ENCODE measurements at places on chromosomes 1 and 21. TPM values are rescaled to one million over a fixed set of nuclear protein-coding genes. Genes with fewer than 3 reads are reported as not detected.

The APCS gene
- not detected for total RNA-seq

The EPHB2 gene
- total RNA-seq: 152 TPM

The OR10J1 gene
- total RNA-seq: not detected

The SLC22A15 gene
- 4.3 TPM for total RNA-seq

The SPATA45 gene
- not detected for total RNA-seq

The NKAIN1 gene
- total RNA-seq: not detected

The SH2D1B gene
- 1.4 TPM for total RNA-seq

DNA sequence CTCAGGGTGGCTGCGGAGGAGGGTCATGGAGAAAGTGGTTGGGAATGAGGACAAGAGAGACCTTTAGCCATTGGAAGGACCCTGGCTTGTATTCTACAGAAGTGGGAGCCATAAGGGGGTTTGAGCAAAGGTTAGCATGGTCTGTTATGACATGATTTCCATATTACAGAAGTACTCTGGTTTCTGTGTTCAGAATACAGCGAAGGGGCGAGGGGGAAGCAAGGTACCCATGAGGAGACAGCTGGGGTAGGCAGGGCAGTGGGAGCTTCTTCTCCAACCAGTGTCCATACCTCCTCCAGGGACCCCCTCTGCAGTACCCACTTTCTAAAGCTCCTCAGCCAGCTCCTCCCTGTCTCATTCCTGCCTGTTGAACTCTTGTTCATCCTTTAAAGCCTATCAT lies 21.9 kb upstream of the KCNE1 start:
- no peak for DNase-seq
- no peak overlapping the region for H3K27ac ChIP-seq
- H3K4me1 ChIP-seq: no peaks in the 10 kb centered on the region
- no peaks in the 10 kb centered on the region for H3K27me3 ChIP-seq

DNA sequence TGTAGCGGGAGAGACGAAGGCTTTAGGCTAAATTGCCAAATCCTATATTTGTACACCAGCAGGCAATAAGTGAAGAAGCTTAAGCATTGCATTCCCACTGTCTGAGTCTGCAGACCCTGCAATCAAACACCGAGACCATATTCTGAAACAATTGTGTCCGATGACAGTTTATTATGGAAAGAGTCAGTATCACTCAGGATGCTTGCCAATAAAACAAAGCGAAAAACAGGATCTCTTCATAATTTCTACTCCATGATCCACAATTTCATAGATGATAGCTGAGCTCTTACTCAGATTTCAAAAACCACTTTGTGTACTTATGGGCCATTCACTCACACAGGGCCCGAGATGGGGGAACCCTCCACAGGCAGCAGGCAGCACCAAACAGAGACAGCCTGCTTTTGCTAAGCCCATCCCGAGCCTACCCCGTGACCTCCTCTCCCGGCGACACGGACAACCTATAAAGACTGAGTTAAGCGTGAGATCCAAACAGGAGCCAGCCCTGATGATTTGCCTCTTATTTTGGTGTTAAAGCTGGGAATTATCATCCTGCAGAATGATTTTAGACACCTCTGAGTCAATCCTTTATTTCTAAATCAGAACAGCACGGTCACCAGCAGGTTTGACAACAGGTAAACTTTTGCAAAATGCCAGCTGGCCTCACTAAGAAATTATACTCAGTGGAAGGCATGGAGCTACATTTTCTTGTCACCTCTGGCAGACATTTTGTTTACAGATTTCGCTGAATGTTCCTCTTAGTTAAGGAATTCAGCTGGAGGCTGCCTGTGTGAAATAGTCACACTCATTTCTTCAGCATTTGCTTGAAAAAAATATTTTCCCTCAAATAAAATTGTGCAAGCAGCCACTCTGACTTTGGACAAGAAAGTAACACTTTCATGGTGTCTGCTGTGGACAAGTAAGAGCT lies 212.4 kb downstream of the GPATCH2 start:
- no peak overlapping the region for H3K27ac ChIP-seq
- no peak overlapping the region for H3K4me3 ChIP-seq
- no peak for DNase-seq
- no peaks in the 10 kb centered on the region for H3K4me1 ChIP-seq
- no peaks in the 10 kb centered on the region for H3K27me3 ChIP-seq

GRCh38 chr21:44299085-44299457 lies 782 bp upstream of the PFKL start:
- no peaks in the 10 kb centered on the region for H3K27me3 ChIP-seq
- H3K4me1 ChIP-seq: peaks cover 41% of the 10 kb centered on the region
- H3K4me3 ChIP-seq: peak overlapping the region; percentile 92
- H3K27ac ChIP-seq: peak overlapping the region; percentile 98
- DNase-seq: no peak

GRCh38 chr1:40856656-40857302 lies 5.4 kb downstream of the CITED4 start:
- H3K4me1 ChIP-seq: peaks cover 8% of the 10 kb centered on the region
- DNase-seq: no peak
- H3K4me3 ChIP-seq: no peak overlapping the region
- H3K27me3 ChIP-seq: peaks cover 4% of the 10 kb centered on the region
- no peak overlapping the region for H3K27ac ChIP-seq
- no peaks in the 10 kb centered on the region for H3K36me3 ChIP-seq

GRCh38 chr1:160376525-160377131 lies 9.8 kb downstream of the NHLH1 start:
- H3K27ac ChIP-seq: no peak overlapping the region
- no peak overlapping the region for H3K4me3 ChIP-seq
- peak; percentile 17 for DNase-seq
- H3K36me3 ChIP-seq: no peaks in the 10 kb centered on the region

DNA sequence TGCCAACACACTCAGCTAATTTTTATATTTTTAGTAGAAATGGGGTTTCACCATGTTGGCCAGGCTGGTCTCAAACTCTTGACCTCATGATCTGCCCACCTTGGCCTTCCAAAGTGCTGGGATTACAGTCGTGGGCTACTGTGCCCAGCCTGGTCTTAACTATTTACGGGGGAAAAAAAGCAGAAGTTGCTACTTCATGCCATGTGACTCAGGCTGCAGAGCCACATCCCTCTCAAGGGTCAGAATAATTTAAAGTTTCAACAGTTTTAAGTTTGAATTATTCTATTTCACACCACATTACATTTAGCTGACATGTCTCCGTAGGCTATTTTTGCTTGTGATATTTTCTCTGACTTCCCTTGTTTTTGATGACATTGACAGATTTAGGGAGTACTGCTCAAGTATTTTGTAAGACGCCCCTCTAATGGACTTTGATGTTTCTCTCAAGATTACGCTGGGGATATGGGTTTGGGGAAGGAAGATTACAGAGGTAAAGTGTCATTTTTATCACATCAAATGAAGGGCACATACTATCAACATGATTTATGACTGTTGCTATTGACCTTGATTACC lies 14.6 kb upstream of the AGBL4 start:
- H3K36me3 ChIP-seq: no peaks in the 10 kb centered on the region
- peaks cover under 1% of the 10 kb centered on the region for H3K27me3 ChIP-seq
- DNase-seq: no peak
- no peak overlapping the region for H3K27ac ChIP-seq

DNA sequence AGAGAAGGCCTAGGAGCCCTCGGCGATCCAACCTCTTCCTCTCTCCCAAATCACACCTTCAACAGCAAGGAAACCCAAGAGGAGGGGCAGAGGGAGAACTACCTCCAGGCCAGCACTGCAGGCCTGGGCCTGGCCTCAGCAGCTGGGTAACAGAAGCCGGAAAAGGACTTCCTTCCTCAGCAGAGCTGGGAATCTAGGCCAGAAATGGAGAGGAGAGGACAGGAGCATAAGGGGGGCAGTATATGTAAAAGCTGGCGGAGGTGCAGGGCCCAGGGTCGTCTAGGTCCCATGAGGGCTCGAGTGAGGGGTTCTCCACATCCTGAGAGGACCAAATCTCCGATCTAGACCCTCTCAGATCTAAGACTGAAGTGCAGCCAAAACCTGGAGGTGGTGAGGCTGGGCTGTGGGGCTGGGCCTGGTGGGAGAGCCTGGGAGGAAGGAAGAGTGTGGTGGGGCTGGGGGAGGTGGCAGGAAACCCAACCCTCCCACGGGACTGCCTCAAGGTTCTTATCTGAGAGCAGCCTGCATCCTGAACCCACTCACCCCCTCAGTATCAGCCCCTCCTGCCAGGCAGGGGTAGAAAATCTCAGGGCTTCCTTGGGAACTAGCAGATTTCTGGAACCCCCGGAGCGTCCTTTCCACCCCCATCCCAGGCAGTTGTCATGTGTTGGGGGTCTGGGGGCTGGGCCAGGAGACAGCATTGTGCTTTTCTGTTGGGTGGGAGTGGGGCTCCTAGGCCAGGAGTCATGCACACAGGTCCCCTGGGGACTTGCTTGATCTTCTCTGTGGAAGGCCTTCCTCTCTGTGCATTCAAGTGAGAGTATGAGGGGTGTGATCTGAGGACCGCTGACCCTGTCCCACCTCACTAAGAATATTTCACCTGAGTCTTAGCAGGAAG lies 33.0 kb downstream of the PIK3C2B start:
- no peak for DNase-seq
- no peaks in the 10 kb centered on the region for H3K36me3 ChIP-seq
- no peaks in the 10 kb centered on the region for H3K27me3 ChIP-seq
- no peak overlapping the region for H3K4me3 ChIP-seq
- H3K4me1 ChIP-seq: peaks cover 6% of the 10 kb centered on the region

GRCh38 chr1:54962612-54963395 lies 17.6 kb upstream of the TMEM61 start:
- DNase-seq: no peak
- no peak overlapping the region for H3K4me3 ChIP-seq
- H3K27ac ChIP-seq: no peak overlapping the region

DNA sequence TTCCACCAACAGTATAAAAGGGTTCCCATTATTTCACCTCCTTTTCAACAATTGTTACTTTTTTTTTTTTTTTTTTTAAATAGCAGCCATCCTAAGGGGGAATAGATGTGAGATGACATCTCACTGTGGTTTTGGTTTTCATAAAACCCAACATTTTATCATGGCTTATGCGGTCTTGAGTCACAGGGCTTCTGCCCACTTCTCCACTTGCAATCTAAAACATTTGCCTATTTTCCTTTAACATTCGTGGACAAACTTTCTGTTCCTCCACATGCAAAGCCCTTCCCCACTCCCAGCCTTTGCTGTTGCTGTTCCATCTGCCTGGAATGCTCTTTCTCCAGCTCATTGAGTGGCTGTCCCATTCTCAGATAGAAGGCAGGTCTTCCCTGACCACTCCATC lies 239.7 kb upstream of the KCNK2 start:
- no peak overlapping the region for H3K4me3 ChIP-seq
- no peak for DNase-seq
- no peaks in the 10 kb centered on the region for H3K4me1 ChIP-seq
- H3K27me3 ChIP-seq: no peaks in the 10 kb centered on the region
- no peak overlapping the region for H3K27ac ChIP-seq

DNA sequence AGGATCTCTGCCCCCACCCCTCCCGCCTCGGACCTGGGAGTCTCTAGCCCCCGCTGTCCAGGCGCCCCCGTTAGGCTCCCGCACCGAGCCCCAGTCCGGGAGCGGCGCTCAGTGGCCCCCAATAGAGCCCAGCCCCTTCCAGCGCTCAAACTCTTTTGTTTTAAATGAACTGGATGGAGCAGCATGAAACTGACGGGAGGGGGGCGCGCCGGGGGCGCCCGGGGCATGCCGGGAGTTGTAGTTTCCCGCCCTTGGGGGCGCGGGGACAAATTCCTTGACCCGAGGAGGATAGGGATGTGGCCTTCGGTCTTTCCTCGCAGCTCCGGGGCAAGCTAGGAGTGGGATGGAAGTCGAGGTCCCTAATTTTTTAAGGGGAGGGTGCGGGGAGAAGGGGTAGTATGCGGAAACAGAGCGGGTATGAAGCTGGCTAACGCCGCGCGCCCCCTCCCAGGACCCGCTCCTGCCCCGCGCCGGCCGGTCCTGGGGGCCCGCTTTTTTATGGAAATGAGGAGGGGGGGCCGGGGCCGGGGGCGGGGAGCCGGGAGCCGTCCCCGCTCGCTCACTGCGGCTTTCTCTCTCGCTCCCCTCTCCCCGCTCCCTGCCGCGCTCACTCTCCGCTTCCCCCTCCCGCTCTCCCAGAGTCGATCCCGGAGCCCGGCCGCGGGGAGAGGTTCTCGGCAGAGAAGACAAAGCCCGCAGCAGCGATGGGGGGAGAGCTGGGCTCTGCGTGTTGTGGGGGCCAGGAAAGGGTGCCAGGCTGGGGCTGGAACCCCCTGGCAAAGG lies at the start of gene MEX3A:
MEX3A (minus strand) TSS at position 157 of the 783 bp plus-strand sequence. CDS start 467 bp downstream, outside the sequence.
- H3K4me3 ChIP-seq: peak within 1 kb of the TSS; percentile 64
- H3K4me1 ChIP-seq: peaks cover 11% of the 10 kb centered on the region
- peak within 1 kb of the TSS; percentile 54 for H3K27ac ChIP-seq

- no peak for DNase-seq
- H3K27me3 ChIP-seq: no peaks in the 10 kb centered on the region
- peaks cover 26% of the 10 kb centered on the region for H3K4me1 ChIP-seq
- H3K36me3 ChIP-seq: no peaks in the 10 kb centered on the region
- H3K4me3 ChIP-seq: no peak overlapping the region
- peak overlapping the region; percentile 70 for H3K27ac ChIP-seq
Measured at GRCh38 chr21:35203093-35203977, 154.2 kb upstream of the RUNX1 start.

DNA sequence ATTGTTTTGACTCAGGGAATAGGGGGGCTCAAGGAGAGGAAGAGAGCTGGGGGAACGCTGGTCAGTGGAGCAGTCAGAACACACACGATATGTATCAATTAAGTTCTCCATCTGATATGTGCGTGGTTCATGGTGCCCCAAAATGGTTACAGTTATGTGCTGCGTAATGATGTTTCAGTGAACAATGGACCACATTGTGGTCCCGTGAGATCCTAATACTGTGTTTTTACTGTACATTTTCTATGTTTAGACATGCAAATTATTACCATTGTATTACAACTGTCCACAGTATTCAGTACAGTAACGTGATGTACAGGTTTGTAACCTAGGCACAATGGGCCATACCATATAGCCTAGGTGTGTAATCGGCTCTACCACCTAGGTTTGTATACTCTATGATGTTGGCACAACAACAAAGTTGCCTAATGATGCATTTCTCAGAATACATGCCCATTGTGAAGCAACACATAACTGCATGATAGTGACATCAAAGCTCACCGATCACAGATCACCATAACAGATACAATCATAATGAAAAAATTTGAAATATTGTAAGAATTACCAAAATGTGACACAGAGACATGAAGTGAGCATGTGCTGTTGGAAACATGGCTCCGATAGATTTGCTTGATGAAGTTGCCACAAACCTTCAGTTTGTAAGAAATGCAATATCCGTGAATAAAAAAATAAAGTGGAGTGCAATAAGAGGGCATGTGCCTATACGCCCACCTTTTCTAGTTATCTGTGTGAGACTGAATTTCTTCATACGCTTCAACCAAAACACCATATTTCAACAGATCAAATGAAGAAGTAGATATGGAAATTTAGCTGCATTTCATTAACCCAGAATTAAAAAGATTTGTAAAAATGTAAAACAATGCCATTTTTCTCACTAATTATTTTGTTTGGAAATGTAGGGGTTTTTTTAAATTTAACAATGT lies 14.8 kb upstream of the TMEM54 start:
- peaks cover 26% of the 10 kb centered on the region for H3K4me1 ChIP-seq
- no peak overlapping the region for H3K4me3 ChIP-seq
- H3K27me3 ChIP-seq: no peaks in the 10 kb centered on the region
- peak overlapping the region; percentile 14 for H3K27ac ChIP-seq

- H3K27ac ChIP-seq: no peak overlapping the region
- H3K27me3 ChIP-seq: no peaks in the 10 kb centered on the region
- H3K36me3 ChIP-seq: no peaks in the 10 kb centered on the region
- no peak overlapping the region for H3K4me3 ChIP-seq
Measured at GRCh38 chr1:33446590-33446989, 15.7 kb upstream of the PHC2 start.
